ENCODE measurements at places on chromosomes 7 and 10. TPM values are rescaled to one million over a fixed set of nuclear protein-coding genes. Genes with fewer than 3 reads are reported as not detected.

GNAT3 gene
- total RNA-seq, result not detected

ZNF316 gene
- total RNA-seq, result 13.6 TPM

TRIM50 gene
- not detected for total RNA-seq

MRLN gene
- total RNA-seq, result not detected

WNT8B gene
- not detected for total RNA-seq

DEPP1 gene
- 2.0 TPM for total RNA-seq

SUN3 gene
- not detected for total RNA-seq

ZSWIM8 gene
- total RNA-seq, result 39.2 TPM

SFRP5 gene
- 2.3 TPM for total RNA-seq

LRRC61 gene
- total RNA-seq, result not detected

NPM3 gene
- total RNA-seq, result 117 TPM

ADIRF gene
- not detected for total RNA-seq

TMEM196 gene
- not detected for total RNA-seq

ANKRD61 gene
- total RNA-seq, result 0.51 TPM

A1CF gene
- total RNA-seq, result not detected

PLEKHS1 gene
- total RNA-seq, result 0.06 TPM

SPRN gene
- total RNA-seq, result 0.20 TPM

WAC gene
- 70.3 TPM for total RNA-seq

EIF4H gene
- 306 TPM for total RNA-seq

BICC1 gene
- total RNA-seq, result 19.6 TPM

SEMA3E gene
- 1.8 TPM for total RNA-seq

OPN4 gene
- not detected for total RNA-seq

TMEM184A gene
- 11.2 TPM for total RNA-seq

DNAJC30 gene
- 9.8 TPM for total RNA-seq

CARD11 gene
- total RNA-seq, result 1.5 TPM

CABCOCO1 gene
- total RNA-seq, result 0.19 TPM

AKR1C3 gene
- 1,294 TPM for total RNA-seq

ZPBP gene
- not detected for total RNA-seq

PRF1 gene
- not detected for total RNA-seq

RBM28 gene
- total RNA-seq, result 56.8 TPM

AZGP1 gene
- 0.13 TPM for total RNA-seq

TFPI2 gene
- 250 TPM for total RNA-seq

CCDC172 gene
- not detected for total RNA-seq

MET gene
- total RNA-seq, result 84.4 TPM

AASS gene
- 0.12 TPM for total RNA-seq

CDHR1 gene
- 0.14 TPM for total RNA-seq

FOXP2 gene
- total RNA-seq, result not detected

PRSS58 gene
- total RNA-seq, result not detected

TMEM213 gene
- not detected for total RNA-seq

NPC1L1 gene
- total RNA-seq, result 0.08 TPM

GDF2 gene
- total RNA-seq, result not detected

C7orf57 gene
- 0.31 TPM for total RNA-seq

FAM237B gene
- total RNA-seq, result not detected

TMEM236 gene
- total RNA-seq, result 0.08 TPM

CCL24 gene
- total RNA-seq, result not detected

FKBP9 gene
- total RNA-seq, result 78.2 TPM

TUBB8 gene
- 0.16 TPM for total RNA-seq

FRMPD2 gene
- total RNA-seq, result not detected

TYW1B gene
- total RNA-seq, result 2.2 TPM

NXPH1 gene
- not detected for total RNA-seq

MSMB gene
- not detected for total RNA-seq

GPNMB gene
- 2.5 TPM for total RNA-seq
